IMR-90 (cell line): ENCODE measurements at places on chromosomes 1 and 21.

DNA sequence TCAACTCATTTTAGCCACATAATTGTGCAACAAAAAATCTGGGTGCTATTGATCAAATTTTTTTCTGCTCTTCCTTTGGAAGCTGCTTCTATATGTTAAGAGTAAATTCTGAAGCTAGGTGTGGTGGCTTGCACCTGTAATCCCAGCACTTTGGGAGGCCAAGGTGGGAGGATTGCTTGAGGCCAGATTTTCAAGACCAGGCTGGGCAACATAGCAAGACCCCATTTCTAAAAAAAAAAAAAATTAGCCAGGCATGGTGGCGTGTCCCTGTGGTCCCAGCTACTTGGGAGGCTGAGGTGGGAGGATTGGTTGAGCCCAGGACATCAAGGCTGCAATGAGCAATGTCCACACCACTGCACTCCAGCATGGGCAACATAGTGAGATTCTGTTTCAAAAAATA lies 24.3 kb upstream of the RSBN1 start:
- DNase-seq: no peak

DNA sequence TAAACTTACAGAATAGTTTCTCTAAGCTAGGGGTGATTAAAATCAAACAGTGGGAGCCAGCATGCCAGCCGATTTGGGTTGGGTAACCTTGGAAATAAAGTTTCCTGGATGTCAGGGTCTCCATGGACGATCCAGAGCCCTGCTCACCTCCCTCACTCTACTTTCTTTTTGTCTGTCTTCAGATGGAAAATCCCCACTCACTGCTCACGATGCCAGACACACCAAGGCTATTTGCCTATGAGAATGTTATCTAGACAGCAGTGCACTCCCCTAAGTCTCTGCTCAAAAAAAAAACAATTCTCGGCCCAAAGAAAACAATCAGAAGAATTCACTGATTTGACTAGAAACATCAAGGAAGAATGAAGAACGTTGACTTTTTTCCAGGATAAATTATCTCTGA lies 13.9 kb downstream of the SLAMF7 start:
- no peak for DNase-seq

- no peak for DNase-seq
These were observed 92.0 kb upstream of the BARHL2 start for GRCh38 chr1:90809093-90809492.

DNA sequence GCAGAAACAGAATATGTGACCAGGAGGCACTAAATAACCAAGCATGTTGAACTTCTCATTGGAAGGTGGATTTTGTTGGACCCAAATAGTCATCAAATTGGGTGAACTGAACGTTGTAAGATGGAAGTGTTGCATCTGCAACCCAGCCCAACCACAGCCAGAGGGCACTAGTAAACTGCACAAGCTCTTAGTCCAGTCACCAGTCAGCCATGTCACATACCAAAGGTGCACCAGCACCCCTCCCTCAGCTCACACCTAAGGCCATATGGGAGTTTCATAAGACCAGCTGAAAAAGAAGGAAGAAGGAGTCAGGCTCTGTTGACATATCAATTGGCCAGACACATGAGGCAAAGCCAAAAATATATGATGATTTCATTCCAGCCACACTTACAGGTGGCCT lies 481.7 kb upstream of the NR5A2 start:
- DNase-seq: no peak

GRCh38 chr1:12614402-12615158 lies 3.4 kb downstream of the DHRS3 start:
- DNase-seq: no peak

DNA sequence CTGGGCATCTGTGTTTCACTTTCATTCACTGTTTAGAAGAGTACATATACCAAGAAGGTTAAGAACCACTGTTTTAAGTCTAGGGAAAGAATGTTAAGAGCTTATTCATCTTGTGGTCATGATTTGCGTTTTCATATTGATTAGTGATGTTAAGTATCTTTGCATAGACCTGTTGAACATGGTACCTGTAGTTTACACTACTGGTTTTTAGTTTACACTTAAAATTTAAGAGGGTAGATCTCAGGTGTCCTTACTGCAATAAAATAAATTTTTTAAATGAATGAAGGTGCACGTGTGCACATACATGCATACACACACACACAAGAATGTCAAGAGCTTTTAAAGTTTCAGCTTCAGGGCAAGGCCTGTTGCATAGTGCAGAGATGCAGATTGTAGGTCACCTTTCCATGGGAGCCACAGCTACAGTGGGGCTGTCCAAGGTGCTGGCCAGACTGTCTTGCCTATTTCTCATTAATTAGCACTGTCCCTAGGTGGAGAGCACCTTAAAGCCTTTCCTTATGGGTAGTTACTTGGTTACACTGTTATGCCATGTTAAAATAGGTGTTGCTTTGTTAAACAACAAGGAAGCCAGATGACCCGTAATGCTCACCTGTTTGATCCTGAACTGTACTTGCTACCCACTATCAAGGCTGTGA lies 543.0 kb upstream of the DAB1 start:
- no peak for DNase-seq
